DMS53 (cell line): ENCODE measurements at places on chromosomes 12 and 14.

DNA sequence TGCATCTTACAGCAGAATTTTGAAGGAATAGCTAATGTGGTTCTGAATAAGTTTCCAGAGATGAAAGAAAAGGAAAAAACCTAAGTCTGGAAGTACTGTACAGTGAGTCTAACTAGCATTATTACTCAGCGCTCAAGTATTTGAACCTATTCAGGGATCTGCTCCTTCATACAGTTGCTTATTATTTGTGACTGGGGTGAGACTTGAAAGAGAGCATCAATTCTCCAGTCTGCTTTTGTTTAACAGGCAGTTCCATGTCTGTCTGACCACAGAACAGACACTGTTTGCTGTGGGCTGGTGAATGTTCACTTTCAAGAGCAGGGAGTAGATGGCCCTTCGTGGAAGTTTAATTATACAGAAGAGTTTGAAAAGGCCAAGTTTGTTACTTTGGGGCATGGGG, 9.3 kb downstream of the ETV6 start:
- no peak for DNase-seq

- no peak for DNase-seq
These were observed 364.5 kb downstream of the PAWR start for GRCh38 chr12:79326222-79326621.

DNA sequence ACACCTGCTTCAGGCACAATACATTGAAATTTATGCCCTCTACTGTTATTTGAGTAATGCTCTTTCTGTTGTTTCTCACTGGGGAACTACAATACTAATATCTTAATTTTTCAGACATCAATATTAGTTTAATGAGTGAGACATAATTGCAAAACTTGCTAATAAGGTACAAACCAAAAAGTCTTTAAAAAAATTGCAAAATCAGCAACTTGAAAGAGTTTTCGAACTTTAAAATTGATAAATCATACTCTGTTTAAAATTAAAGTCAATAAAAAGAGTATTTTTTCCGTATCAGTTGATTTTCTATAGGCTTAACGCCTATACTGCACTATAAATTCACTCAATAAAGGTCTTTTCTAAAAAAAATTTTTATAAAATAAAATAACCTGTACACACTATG, 1735.9 kb upstream of the SEL1L start:
- no peak for DNase-seq

- no peak for DNase-seq
These were observed 42.9 kb upstream of the EEA1 start for GRCh38 chr12:92971859-92972524.

DNA sequence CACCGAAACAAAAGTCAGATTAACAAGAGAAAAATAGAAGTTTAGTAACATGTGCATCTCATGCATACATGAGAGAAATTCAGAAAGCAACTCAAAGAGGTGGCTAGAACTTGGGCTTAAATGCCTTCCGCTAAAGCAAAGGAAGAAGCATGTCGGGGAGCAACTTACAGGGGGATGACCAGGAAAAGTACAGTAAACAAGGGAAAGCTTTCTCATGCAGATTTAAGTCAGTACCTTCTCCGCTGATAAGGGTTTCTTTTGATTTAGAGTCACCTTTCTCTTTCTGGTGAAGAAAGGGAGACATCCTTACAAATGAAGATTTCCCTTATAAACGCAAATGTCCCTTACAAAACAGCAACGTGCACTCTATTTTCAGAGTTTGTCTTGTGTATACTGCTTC, 6.0 kb upstream of the RNASE6 start:
- no peak for DNase-seq

GRCh38 chr14:73589116-73589515, 2.6 kb upstream of the ACOT4 start:
- no peak for DNase-seq

DNA sequence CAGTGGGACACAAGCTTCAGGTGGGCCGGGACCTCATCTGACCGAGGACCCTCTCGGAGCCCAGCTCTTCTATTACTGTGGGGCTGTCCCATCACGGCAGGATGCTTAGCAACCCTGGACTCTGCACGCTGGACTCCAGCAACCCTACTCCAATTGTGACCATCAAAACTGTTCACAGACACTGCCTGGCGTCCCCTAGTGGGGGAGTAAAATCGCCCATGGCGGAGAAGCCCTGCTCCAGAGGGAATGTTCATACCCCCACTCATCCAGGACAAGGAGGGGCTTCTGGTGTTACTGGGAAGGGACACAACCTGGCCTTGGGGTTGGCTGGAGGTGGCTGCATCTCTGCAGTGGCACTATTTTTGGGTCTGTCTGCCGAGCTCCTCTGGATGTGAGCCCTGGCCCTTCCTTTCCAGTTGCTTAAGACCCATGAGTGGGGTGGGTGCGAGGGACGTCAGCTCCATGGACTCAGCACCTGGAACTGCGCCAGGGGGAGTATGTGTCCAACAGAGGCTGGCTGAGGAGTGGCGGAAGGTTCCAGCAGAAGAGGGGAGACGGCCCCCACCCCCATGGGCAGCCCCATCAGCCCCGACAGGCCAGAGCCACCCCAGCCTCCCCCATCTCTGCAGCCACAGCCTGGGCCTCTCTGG, 103.8 kb downstream of the RFLNA start:
- no peak for DNase-seq

- no peak for DNase-seq
These were observed 87.0 kb upstream of the VRK1 start for GRCh38 chr14:96710060-96710666.

DNA sequence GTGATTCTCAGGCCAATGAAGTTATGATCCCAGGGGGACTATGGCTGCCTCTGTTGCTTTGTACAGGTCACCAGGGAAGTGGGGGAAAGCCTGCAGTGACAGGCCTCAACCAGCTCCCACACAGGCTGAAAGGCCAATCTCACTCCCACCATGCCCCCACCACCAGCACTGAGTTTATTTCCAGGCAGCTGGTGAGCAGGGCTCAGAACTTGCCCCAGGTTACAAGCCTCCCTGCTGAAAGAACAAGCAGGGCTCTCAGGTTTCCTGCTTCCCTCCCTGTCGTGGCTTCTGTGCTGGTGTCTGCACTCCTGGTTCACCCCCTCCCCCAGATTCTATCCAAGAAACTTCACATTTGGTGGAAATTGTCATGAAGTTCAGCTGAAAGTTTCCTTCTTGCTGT, 260.3 kb downstream of the CCDC59 start:
- no peak for DNase-seq

GRCh38 chr14:72902801-72903530, 9.1 kb upstream of the DPF3 start:
- no peak for DNase-seq

GRCh38 chr12:75438059-75438754, 42.3 kb upstream of the GLIPR1 start:
- no peak for DNase-seq

DNA sequence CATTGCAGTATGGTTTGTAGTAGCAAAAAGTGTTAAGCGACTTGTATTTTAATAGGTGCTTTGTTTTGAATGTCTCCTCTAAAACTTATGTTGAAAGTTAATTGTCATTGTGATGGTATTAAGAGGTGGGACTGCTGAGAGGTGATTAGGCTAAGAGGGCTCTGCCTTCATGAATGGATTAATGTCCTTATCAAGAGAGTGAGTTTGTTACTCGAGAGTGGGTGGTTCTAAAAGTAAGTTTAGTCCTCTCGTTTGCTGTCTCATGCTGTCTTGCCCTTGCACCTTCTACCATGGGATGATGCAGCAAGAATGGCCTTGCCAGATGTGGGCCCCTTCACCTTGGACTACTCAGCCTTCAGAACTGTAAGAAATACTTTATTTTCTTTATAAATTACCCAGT, 17.4 kb downstream of the ZDHHC17 start:
- no peak for DNase-seq

DNA sequence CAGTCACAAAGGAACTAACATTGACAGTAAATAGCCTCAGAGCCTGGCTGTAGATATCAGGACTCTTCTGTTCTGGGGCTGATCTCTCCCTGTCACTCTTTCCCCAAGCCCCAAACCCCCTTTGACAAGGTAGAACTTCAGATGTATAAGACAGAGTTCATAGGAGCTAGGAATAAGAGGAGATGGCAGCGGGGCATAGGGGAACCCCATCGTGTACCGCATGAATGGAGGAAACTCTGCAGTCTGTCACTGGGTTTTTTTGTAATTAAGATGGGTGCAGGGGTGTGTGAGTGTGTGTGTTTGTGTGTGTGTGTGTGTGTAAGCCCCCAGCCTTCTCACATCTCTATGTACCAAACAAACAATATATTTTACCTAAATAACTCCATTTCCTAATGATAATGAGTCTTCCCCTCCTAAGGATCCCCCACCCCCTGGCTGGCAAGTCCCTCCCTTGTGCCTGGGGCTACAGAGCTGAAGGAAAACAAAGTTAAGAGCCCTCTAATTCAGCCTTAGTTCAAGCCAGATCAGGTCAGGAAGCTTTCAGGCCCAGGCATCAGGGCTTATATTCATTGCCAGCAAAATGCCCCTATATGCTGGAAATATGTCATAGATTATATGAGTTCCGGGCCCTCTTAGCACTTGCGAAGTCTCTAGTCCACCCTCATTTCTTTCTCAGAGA, 9.1 kb upstream of the HOXC4 start:
- DNase-seq, result no peak

DNA sequence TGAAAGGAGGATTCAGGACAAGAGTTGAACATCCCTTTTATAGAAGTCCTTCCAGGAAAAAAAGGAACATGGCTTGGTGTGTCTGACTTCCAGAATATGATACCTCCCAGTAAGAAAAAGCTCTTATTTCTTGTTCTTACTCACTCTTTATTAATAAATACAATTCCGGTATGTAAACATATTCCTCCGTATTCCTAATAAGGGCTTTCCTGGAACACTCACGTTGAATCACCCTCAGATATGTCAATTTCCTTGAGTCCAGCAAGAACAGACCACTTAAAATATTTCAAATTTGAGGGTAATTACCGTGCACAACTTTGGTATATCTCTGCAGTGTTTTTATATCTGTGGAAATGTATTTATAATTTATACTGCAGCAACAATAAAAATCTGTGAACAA, 385.6 kb downstream of the SYT1 start:
- no peak for DNase-seq
